Stimulated activated CD4-positive, alpha-beta T cell treated with anti-CD3 and anti-CD28 coated beads, Interleukin-12 subunit alpha, Interleukin-12 subunit beta, amount 100 ng/mL, for 48 hours (primary cell): ENCODE measurements at places on chromosomes 3 and 15.

GRCh38 chr3:14884665-14885064, 62.7 kb upstream of the NR2C2 start:
- DNase-seq, result peak; percentile 16

- DNase-seq, result no peak
These were observed 16.7 kb upstream of the BFSP2 start for GRCh38 chr3:133383175-133383574.

DNA sequence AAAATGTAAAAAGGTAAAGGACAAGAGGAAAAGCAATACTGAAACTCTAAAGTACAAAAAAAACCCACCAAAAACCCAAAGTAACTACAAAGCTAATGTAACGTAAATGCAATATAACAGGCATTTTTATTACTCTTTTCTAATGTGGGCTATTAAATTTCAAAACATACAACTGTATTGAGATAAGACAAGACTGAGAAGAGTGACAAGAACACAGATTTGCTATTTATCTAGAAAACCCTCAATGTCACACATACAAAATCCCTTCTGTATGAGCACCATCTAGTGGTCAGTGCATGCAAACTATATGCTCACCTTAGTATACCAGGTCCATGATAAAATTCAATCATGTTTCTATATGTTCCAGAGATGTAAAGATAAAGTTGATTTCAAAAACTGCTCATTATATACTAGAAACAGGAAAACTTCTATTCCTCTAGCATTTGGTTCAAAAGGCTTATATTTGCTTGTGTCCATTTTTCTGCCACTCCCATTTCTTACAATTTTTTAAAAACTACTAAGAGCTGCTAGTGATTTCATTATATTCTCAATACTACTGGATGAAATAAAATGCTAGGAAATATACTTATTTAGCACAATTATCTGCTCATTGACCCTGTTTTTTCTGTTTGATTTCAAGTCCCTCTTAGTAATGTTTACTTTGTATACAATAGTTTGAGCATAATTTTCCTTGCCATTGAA, 111.4 kb downstream of the DLG1 start:
- DNase-seq, result no peak

DNA sequence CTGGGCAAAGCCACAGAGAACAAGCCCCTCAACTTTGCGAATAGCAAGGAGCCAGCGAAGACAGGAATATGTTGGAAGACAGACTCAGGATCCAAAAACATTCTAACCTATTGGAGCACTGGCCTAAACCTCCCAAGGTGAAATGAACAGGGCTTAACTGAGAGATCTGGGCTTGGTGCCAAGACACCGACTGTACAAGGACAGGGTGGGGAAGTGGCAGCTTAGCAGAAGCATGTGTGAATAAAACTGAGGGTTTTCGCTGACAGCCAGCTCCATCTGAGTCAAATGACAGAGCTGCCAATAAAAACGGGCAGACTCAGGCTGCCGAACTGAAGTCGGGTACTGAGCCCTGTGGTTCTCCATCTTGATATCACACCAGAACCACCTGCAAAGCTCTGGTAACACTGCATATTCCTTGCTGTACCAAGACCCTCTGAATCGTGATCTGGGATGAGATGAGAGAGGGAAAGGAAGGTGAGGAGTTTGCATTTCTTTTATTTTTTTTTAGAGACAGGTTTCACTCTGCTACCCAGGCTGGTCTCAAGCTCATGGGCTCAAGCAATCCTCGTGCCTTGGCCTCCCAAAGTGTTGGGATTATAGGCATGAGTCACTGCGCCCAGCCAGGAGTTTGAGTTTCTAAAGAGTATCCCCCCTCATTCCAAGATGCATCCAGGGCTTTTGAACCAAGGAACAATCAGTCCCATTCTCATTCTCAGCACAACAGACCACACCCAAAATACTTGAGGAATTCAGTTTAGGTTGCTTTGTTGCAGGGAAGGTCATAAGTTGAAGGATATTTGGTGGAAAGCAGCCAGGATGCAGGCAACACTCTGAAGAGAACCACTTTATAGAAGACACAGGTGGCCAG, 6.0 kb upstream of the PLCB2 start:
- DNase-seq, result no peak

DNA sequence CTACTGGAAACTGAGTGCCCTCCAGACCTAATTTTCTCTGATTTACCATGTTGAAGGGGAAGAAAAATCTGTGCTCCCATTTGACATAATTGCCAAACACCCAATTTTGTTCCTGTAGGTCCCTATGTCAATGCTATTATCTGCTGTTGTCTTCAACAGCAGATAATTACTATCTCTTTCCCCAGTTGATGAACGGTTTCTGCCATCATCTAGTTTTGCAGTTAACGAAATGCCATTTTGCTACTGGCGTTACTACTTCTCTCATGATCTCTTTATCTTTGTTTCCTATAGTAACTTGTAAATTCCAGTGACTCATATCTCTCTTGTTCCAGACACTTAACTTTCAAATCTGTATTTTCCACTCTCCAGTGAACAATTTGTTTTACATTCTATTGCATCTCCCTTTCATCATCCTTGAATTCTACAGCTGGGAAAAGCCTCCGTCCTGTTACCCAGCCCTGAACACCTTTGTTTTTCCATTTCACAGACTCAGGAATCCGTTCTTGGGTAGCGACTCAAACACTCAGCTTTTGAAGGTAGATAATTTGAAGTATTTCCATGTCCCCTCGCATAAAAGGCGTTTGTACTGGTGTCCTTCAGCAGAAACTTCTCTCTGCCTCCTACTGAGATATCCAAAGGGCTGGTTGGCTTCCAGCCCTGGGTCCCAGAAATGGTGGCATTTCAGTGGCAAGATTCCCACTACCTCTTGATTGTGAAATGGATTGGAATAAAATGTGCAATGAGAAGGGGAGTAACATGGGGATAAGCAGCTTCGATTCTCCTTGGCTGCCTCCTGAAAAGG, 111.7 kb downstream of the FOXB1 start:
- DNase-seq, result no peak

DNA sequence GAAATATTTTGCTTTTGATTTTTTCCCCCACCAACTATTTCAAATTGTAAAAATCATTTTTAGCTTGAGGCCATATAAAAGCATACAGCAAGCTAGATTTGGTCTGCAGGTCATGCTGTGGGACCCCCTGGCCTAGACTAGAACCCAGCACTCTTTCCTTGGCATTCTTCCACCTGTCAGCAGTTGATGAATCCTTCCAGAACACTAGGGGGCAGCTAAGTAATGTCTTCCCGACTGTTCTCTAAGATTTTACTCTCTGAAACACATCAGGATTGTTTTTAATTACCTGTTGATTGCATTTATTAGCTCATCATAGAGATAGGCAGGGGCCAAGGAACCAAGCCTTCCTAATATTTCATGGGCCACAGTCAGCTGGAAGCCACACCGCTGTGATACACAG, 174.5 kb downstream of the CACNA1D start:
- no peak for DNase-seq
